ENCODE measurements at places on chromosomes 11 and 22.

DNA sequence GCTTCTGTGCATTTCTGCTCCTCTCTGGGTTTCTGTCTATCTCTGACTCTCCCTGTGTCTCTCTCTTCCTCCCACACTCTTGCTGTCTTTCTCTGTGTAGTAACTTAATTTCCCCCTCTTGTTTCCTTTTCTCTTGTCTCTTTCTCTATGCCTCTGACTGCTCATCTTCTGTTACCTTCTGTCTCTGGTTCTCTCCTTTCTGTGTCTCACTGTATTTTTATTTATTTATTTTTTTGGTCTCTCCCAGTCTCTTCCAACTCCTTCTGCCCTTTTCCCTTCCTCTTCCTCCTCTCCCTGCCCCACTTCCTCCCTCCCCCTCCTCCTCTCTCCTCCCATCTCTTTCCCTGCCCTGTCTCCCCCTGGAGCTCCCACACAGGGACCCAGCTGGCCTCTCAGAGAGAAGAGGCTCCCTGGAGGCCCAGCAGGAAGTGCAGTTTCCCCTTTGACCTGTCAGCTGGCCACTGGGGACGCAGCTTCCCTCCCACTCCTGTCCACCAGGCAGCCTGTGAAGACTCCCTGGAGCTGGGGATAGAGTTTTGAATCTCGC, 38.3 kb upstream of the MYH9 start:
- DNase-seq, result no peak

DNA sequence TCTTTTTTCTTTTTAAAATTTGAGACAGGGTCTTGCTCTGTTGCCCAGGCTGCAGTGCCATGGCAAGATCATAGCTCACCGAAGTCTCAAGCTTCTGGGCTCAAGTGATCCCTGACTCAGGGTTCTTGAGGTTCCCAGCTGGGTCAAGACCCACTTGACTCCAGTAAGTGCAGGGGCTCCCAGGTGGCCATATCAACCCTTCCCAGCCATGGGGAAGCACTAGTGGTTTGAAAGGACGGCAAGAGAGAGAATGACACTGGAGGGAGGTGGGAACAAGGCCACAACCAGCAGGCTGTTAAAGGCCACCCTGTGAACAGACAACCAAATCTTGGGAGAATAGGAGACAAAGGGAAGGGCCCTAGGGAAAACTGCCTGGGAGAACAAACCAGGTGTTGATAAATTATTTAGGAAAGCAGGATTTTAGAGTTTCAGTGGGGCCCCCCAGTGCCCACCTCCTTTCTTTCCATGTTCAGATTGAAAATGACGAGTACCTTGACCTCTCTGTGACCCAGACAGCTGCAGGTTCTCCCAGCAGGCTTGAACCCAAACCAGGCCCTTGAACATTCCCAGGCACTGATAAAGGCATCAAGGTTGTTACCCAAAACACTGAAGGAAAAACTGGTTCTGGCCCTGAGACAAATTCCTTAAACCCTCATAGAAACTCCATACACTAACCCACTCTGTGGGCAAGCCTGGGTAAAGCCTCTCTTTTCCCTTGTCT, 28.8 kb downstream of the KLHL22 start:
- no peak for DNase-seq

DNA sequence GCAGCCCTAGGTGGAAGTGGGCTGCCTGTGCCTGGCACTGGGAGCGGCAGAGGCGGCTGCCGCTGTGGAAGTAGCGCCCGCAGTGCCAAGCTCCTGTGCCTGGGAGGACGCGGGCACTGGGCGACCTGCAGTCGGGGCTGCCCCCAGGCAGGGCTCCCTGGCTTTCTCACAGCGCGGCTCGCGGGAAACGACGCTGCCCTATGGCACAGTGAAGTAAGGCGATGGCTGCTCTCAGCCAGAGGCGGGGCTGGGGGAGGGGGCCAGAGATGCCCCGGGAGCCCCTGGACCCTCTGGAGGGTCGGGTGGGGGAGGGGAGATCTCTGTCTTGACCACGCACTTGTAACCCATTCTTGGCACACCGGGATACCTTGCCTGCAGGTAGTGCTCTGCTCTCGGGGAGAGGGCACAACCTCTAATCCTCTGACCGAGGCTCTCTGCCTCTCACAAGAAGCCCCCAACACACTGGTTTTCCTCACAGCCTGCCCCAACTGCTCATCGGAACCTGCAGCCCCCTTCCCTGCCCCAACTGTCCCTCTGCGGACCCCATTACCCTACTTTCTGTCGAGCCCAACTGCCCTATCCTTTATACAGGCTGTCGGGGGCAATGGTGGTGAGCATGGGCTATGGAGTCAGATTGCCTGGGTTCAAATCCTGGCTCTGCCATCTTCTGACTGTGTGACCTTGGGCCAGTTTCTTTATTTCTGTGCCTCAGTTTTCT, 32.2 kb upstream of the TRIM29 start:
- DNase-seq, result no peak

- no peak for DNase-seq
Observed at GRCh38 chr11:8717876-8718753, 35.5 kb downstream of the RPL27A start.

GRCh38 chr11:134359646-134360045, 27.9 kb downstream of the GLB1L2 start:
- no peak for DNase-seq

GRCh38 chr11:14218728-14219127, 140.3 kb downstream of the RRAS2 start:
- no peak for DNase-seq

DNA sequence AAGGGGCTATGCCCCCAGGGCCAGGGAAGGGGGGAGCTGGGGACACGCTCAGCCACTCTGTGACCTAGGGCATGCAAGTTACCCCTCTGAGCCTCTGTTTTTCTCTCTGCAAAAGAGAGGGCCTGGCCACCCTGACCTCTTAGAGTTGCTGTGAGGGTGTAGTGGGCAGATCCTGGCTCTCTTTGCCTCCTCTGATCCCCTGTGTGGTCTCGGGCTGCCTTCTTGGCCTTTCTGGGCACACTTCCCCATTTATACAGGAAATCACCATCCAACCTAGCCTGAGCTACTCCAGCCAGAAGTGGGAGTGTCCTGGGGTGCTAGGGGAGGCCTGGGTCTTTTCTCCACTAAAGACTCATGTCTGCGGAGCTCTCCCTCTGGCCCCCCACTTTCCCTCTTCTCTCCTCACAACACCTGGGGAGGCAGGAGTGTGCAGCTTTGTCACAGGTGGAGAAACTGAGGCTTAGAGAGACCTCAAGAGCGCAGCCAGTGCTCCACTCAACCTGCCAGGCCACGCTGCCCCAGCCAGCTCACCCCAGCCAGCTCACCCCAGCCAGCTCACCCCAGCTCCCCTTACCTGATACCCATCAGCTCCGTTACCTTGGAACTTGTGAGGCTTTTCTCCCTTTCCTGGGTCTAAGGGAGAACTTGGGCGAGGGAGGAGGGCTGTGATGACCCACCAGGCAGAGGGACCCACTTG, 1.4 kb downstream of the AIFM3 start:
- no peak for DNase-seq

DNA sequence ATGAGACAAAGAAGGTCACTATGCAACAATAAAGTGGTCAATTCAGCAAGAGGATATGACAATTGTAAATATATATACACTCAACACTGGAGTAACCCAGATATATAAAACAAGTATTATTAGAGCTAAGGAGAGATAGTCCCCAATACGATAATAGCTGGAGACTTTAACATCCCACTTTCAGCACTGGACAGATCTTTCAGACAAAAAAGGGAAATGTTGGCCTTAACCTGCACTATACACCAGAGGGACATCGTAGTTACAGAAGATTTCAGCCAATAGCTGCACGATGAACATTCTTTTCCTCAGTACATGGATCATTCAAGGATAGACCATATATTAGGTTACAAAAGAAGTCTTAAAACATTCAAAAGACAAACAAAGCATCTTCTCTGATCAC, 29.9 kb downstream of the PIWIL3 start:
- DNase-seq, result no peak

DNA sequence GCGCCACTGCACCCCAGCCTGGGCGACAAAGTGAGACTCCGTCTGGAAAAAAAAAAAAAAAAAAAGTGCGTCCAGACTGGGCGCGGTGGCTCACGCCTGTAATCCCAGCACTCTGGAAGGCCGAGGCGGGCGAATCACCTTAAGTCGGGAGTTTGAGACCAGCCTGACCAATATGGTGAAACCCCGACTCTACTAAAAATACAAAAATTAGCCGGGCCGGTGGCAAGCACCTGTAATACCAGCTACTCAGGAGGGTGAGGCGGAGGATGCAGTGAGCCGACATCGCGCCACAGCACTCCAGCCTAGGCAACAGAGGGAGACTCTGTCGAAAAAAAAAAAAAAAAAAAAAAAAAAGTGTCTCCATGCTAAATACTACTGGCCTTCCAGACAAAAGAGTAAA, 1.3 kb downstream of the USP28 start:
- DNase-seq, result no peak

GRCh38 chr22:40654522-40655167, 18.1 kb upstream of the MRTFA start:
- DNase-seq, result no peak

GRCh38 chr11:86183694-86184093, 60.9 kb upstream of the EED start:
- peak; percentile 31 for DNase-seq

DNA sequence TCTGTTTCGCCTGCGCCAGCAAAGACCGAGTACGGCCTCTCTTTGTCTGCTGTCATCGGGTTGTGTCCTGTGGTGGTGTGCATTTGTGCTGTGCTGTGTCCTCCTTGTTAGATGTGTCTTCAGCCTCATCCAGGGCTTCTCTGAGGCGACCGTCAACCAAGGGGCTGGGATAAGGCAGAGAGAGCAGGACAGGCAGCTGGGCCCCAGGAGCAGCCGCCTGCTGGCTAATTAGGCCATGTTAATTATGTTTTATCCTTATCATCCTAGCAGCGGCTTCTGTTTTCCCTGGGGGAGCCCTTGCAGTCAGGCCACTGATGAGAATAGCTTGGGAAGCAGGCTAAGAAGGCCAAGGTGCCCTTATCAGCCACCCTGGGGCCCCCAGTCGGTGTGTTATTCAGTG, 40.7 kb upstream of the TTC12 start:
- no peak for DNase-seq

GRCh38 chr11:84295815-84296214, 1009.6 kb upstream of the CCDC90B start:
- DNase-seq, result no peak

- no peak for DNase-seq
Observed at GRCh38 chr11:35327829-35328228, 91.5 kb downstream of the SLC1A2 start.

DNA sequence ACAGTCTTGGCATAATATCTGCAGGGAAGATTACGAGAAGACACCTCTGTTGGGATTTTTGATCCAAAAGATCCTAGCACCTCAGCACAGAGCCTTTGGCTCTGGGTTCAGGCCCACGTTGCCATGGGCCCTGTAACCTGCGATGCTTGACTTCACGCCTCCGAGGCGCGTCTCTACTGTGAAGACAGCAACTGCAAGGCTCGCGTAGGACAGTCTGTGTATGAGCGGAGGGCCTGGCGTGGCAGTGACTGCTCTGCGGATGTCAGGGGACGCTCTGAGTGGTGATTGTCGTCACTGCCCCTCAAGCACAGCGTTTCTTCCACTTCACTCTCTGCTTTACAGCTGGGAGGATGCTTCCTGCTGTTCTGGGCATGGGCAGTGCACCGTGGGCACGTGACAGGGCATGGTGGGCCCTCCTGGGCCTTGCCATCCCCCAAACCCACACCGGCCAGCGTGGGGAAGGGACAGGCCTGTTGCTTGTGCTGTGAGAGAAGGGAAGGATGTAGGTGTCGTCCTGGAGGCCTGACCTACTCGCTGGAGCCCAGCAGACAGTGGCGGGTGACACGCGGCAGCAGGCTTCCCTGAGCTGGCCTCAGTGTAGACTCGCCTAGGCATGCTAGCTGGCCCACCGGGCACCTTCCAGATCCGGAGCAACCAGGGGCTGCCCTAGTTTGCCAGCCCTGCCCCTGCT, 26.5 kb downstream of the GLB1L2 start:
- no peak for DNase-seq

- DNase-seq, result no peak
Observed at GRCh38 chr22:20226077-20226716, 41.9 kb downstream of the RTN4R start.

DNA sequence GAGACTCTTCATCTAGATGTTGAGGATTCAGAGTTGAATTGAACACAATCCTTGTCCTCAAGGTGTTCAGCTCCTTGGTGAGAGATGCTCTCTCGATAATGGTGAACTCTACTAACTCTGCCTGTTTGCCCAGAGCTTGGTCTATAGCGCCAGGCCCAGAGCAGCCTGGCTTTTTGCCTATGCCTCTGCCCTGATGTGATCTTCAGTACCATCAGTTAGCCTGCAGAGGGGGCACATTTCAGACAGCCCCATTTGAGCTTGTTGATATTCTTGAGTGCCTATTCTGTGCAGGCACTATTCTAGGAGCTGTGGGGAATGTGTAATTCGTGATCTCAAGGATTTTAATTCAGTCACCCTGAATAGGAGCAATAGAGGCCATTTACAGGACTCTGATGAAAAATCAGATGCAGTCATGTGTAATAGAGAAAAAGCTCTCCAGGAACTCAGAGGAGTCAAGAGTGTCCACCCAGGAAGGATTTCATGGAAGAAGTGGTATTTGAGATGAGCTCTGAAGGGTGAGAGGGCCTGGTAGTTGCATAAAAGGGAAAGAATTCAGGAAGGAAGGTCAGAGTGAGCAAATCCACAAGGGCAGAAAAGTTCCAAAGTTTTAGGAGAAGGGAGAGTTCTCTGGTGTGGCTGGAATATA, 19.3 kb downstream of the GTPBP1 start:
- peak; percentile 56 for DNase-seq

DNA sequence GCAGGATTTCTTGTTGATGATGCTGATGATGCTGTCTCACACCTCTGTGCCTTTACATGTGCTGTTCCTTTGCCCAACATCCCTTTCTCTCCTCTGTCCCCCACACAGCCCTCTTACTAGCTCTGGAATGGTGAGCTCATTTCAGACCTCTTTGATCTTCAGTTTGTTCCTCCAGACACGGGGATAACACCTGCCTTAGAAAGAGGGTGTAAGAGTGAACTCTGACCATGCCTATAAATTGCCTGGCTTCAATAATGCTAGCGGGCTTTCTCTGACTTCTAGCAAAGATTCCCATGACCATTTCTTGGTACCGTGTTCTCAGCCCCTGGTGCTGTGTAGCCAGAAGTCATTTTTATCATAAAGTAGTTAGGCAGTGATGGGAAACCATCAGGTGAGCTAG, 55.9 kb upstream of the DRD2 start:
- DNase-seq, result no peak

DNA sequence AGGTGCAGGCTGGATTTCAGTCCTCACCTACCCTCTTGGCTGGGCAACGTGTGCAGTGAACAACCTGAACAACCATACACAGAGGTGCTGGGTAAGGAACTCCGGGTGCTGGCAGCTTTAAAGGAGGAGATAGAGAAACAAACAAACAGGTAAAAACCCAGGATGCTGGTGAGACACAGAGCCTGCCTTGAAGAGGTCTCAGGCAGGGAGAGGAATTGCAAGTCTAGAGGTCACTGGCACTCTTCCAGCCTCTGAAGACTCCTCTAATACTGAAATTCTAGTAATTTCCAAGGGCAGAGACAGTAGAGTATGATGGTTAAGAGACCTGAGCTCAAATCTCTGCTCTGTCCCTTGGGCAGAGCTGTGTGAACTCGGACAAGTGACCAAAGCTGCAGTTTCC, 192.5 kb downstream of the CEP164 start:
- DNase-seq, result no peak

GRCh38 chr11:16604794-16605388, 133.6 kb upstream of the C11orf58 start:
- DNase-seq, result peak; percentile 34

- no peak for DNase-seq
Observed at GRCh38 chr22:44082801-44083200, 58.7 kb downstream of the PARVB start.

- no peak for DNase-seq
Observed at GRCh38 chr22:27311698-27312550, 489.6 kb downstream of the MN1 start.

- no peak for DNase-seq
Observed at GRCh38 chr11:11937957-11938356, 70.5 kb downstream of the DKK3 start.

Data from MM.1S (cell line).